Fibroblast of the aortic adventitia (primary cell): ENCODE measurements at places on chromosomes 1 and 21.

- DNase-seq = no peak
Measured at GRCh38 chr21:25912402-25912746, 177.6 kb downstream of the GABPA start.

- DNase-seq = no peak
Measured at GRCh38 chr1:36513676-36514473, 31.2 kb upstream of the CSF3R start.

DNA sequence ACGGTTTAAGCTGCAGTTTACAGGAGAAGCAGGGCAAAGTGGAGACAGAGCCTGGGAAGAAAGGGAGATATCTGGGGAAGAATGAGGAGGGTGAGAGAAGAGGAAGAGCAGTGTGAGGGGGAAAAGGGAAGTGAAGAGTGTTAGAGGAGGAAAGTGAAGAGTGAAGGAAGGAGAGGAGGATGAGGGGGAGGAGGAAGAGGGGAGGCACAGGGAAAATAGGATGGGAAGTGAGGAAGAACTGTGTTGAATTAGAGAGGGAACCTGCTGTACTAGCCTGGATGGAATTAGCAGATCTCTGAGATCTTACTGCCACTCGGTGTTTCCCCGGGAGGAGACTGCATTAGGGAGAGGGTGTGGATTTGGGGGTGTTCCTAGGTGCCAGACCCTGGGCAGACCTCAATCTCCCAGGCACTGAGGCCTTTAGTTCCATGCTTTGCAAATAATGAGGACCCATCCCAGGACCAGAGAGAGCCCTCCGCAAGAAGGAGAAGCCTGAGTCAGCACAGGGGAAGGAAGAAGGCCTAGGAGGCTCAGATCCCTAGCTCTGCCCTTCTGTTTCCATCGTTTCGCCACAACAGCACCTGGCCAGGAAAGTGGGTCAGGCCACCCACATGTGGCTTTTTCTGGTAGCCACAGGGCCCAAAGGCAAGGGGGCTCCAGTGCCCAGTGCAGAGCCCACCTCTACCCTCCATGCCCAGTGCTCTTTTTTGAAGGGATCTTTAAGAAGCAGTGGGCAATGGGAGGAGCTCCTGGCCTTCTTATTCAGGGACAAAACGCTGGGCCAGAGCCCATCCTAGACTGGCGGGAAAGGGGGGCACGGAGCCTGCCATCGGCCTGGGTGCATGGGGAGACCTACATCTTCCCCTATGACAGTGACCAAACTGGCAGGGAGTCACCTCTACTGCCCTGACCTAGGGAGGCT, 2.0 kb downstream of the LRRN2 start:
- DNase-seq = no peak

- peak; percentile 23 for DNase-seq
Measured at GRCh38 chr21:44012474-44013379, 618 bp downstream of the TRAPPC10 start.

GRCh38 chr1:3247521-3248121, 178.6 kb downstream of the PRDM16 start:
- no peak for DNase-seq

GRCh38 chr21:35004314-35004713, 44.8 kb downstream of the RUNX1 start:
- DNase-seq = no peak

- DNase-seq = no peak
Measured at GRCh38 chr1:45793942-45794604, 9.3 kb upstream of the MAST2 start.

- no peak for DNase-seq
Measured at GRCh38 chr1:233859446-233859845, 45.0 kb upstream of the SLC35F3 start.

DNA sequence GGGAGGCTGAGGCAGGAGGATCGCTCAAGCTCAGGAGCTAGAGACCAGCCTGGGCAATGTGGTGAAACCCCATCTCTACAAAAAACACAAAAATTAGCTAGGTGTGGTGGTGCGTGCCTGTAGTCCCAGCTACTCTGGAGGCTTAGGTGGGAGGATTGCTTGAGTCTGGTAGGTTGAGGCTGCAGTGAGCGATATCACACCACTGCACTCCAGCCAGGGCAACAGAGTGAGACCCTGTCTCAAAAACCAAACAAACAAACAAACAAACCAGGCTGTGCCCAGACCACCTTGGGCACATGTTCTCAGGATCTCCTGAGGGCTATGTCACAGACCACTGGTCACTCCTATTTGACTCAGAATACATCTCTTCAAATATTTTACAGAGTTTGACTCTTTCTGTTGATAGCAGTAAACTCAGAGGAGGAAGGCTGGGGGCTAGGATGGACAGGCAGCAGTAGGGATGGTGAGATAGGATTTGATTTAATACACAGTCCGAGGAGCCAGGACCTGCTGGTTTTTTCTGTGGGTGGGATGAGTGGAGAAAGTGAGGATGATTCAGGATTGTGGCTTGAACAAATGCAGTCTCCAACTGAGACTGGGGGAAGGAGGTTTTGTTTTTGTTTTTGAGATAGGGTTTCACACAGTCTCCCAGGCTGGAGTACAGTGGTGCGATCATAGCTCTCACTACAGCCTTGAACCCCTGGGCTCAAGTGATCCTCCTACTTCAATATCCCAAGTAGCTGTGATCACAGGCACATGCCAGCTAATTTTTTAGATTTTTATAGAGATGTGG, 46.5 kb downstream of the OLFML3 start:
- DNase-seq = no peak

- no peak for DNase-seq
Measured at GRCh38 chr1:53461323-53462044, 2.3 kb downstream of the DMRTB1 start.

GRCh38 chr1:17533201-17533600, 6.3 kb upstream of the ARHGEF10L start:
- no peak for DNase-seq

DNA sequence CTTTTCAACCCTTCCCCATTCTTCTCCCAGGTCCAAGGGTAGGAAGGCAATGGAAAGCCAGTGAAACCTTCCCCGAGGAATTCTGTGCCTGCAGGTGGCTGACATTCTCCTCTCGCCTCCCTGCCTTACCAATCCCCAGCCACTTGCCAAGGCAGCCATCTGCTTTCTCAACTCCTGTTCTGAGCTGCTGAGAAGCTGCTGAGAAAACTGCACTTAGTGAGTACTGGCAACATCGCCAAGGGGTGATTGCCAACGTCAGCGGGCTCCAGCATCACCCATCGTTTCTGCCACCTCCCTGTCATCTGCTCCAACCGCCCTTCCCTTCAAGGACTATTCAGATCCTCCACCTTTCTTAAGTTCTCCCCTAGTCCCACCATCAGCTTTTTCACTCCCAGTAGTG, 106.0 kb downstream of the PTPRU start:
- DNase-seq = no peak

DNA sequence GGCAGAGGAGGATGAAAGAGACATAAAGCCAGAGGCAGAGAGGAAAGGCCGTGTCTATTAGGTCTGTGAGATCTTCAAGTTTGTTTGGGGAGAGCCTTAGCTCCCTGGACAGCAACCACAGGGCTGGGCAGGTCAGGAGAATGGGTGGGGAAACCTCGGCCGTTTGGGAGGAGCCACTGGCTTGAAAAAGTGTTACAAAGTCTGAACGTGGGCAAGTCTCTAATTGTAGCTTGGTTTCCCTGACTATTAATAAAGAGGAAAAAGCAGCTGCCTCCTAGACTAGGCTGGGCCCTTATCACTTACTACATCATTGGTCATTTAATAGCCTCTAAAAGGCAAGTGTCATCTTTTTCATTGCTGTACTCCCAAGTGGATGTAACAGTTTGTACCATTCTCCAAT, at the start of gene CCDC17:
Gene CCDC17 (minus strand): TSS at position 83 of the 400 bp plus-strand sequence. CDS start 145 bp downstream, outside the sequence.
- DNase-seq = peak; percentile 23

- DNase-seq = no peak
Measured at GRCh38 chr1:165853528-165854075, 26.2 kb downstream of the UCK2 start.

DNA sequence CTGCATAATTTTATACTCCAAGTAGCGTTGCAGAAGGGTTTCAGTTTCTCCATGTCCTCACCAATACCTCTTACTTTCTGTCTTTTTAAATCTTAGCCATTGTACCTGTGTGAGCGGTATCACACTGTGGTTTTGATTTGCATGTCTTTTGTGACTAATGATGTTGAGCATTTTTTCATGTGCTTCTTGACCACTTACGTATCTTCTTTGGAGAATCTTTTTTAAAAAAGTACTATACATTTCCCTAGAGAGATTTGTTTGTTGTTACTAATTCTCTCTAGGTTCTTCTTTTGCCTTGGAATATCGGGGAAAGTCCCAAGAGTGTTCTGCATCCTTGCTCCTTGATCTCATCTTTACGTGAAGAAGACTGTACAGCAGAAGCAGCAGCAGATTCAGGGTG, 81.8 kb upstream of the WARS2 start:
- no peak for DNase-seq

- no peak for DNase-seq
Measured at GRCh38 chr1:245128381-245129101, 26.2 kb upstream of the KIF26B start.

DNA sequence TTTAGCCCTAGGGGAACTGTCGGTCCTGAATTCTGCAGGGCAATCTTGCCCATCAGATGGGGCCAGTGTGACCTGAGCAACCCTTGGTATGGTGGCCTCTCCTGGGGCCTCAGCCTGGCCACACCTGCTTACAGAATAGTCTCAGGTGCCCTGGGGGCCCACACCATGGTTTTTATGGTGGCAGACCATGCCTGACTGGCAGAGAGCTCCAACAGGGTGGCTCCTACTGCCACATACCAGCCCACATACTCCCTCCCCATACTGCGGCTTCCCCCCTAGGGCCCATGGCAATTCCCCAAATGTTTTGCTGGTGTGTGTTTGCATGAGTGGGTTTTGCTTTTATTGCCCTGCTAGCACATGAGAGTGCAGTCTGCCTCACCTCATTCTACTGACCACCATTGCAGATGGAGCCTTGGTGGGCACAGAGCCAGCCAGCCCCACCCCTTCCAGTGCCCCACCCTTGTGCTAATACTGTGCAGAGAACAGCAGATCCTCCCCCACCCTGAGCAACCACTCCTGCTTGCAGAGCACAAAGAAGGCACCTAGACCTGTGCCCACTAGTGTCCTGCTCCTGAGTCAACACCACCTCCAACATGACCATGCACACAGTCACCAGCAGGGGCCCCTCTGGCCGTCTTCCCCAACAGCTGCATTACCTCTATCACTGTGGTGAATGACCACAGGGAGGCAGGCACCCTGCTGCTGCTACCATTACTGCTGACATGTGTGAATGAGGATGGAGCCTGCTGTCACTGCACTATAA, 86.8 kb downstream of the GDAP2 start:
- no peak for DNase-seq

DNA sequence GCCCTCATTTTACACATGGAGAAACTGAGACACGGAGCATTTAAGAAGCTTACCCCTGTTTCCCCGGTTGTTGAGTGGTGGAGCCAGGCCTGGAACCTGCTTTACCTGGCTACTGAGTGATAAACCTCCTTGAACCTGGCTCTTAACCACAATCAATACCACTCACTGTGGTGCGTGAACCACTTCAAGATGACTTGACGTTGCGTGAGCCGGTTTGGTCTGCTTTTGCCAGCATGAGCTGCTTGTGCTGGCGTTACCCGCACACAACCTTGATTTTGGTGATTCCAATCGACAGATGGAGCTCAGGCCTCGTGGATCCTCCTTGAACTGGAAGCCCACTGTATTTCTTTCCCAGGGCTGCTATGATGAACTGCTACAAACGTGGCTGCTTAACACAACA, 6.1 kb upstream of the TINAGL1 start:
- DNase-seq = no peak

- DNase-seq = no peak
Measured at GRCh38 chr1:20184481-20184900, 1.4 kb upstream of the UBXN10 start.

- DNase-seq = no peak
Measured at GRCh38 chr1:168031198-168031597, 94.3 kb upstream of the MPC2 start.

GRCh38 chr1:201260236-201260590, 23.1 kb upstream of the PKP1 start:
- peak; percentile 48 for DNase-seq

DNA sequence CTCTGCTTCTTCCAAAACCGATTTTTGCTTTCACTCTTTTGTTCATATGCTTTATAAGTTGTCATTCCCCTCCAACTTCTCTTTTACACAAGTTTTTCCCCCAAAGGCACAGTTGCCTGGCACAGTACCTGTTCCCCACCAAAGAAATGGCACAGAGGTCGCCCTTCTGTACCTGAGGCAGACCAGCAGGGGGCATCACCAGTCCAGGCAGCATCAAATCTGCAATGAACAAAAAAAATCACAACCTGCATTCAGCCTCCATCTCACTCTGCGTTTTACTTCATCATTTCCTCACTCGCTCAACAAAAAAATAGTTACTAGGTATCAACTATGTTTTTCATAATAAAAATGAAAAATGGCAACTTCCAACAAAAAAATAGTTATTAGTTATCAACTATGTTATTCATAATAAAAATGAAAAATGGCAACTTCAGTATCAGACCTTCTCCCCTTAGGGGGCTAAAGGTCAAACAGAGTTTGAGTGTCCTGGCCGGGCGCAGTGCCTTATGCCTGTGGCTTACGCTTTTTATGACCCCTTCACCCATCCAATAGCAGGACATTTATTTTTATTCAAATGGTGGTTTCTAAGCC, 4.1 kb downstream of the EIF2D start:
- DNase-seq = peak; percentile 49

DNA sequence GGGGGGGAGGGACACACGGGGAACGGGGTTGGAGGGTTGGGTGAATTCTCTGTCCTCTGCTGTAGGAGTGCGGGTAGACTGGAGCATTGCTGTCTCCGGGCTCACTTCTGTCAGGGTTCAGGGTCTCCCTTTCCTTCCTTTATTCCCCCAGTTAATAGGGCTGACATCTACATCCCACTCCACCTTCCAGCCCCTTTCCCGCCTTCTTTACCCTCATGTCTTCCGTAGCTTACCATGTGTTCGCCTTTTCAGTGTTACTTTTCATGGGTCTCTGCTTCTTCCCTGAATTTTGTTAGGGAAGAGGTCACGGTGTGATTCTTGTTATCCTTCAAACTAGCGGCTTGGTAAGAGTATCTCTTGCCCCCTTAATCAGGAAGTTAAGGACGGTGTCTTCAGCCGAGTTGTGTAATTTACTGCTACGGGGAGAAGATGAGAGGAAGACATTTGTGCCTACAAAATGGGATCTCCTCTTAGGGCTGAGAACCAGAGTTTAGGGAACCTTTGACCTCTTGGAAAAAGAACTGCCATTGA, 917 bp downstream of the RAP1A start:
- peak; percentile 21 for DNase-seq

DNA sequence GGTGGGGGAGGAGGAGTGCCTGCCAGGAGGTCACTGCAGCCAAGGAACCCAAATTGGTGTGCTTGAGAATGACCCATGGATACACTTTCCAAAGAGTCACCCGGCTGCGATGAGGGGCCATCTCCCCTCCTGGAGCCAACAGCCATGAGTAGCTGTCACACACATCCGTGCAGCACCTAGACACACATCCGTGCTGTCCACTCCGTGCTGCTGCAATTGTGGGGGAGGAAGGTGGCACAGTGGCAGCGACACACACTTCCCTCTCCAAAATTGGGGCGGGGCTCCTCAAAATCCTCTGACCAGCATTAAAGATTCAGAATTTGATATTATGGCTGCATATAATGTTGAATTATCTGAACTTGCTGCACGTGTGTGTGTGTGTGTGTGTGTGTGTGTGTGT, 15.8 kb downstream of the TP73 start:
- DNase-seq = no peak
